ENCODE measurements at places on chromosomes 1 and 21.

DNA sequence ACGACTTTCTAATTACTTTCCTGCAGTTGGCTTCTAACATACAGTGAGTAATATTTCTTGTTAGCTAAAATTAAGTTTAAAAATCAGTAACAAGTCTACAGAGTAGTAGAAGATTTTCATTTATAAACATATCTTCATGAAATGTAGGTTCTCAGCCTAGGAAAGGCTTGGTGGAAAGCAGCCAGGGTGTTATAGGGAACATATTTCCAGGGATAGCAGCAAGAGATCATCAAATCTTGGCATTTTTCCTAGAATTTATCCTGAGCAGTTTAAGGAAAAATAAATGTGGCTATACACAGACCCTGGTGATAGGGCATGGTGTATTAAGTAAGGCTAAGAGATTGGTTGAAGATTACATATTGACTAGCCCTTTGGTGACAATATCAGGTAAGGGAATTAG, 203.5 kb upstream of the NEGR1 start:
- peak; percentile 85 for DNase-seq

DNA sequence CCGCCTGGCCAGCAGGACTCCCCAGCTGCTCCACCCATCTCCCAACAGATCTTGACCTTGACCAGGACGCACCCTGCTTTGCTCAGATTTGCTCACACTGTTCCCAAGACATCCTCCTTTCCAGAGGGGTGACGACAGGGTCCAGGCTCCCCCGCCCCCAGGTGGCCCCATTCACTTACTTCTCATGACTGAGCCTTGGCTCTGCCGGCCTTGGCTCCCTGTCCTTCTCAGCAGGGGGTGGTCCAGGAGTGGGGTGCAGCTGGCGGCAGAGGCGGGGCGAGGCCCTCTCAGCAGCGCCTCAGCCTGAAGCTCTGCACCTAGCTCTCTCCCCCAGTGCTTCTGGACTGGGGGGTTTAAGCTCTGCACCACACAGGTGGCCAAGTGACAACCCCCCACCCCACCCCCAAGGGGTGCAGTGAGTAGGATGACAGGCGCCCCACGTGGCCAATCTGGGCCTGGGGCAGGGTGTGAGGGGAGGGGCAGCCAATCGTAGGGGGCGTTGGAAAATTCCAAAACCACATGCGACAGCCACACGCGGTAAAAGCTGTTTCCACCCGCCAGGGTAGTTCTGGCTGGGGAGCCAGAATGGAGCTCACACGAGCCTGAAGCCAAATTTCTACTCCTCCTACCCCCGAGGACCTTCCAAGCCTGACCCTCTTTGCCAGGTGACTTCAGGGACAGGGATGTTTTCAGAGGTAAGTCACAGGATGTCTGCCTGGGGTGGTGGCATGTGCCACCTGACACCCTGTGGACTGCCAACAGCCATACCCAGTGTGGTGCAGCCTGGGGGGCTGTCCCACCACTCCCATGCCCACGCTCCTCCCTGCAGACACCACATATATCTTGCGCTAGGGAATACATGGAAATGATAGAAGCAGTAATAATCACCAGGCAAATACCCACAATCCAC, 5.6 kb downstream of the RORC start:
- DNase-seq = no peak

DNA sequence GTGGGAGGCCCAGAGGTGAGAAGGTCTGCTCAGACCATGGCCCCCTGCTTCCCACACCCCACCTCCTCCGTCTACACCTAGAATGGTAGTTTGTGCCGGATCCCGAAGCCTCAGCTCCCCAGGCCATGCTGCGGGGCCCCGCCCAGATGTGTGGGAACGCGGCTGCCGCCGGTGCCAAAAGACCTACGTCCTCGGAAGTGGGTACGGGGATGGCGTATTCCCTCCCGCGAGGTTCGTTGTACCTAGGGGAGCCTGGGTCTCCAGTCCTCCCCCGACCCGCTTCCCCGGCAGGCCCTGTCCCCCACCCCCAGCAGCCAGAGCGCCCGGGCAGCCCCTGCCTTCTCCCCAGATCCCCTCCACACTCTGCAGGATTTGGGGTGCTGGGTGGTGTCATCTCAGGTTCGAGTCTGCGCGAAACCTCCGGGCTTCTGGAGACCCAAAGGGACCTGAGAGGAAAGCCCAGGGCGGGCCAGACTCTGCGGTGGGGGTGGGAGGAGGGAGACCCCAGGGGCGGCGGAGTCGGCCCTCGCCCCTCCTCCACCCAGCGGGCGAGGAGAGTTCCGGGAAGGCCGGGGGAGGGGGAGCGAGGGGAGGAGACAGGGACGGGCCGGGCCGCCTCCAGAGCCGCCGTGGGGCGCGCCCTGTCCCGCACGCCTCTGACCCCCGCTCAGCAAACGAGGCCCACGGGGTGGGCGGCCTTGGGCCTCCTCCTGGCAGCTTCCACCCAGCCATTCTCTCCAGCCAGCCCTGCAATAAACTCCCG, 6.2 kb upstream of the PRDM16 start:
- DNase-seq = no peak

DNA sequence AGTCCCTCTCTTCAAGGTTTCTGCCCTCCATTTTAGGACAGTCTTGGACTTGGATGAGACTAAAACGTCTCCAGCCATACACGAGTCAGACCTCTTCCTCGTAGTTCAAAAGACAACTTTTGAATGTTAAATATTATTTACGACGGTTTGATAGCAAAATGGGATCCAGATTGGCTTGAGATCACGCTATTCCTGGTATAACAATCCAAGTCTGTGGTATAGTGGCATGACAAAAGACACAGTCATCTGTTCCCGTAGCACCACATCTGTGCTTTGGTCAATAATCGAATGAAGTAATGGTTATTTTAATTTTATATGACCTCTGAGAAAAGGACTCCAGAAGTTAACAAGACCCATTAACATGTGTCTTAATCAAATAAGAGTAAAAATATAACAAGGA, 7.0 kb downstream of the PCP4 start:
- DNase-seq = no peak

GRCh38 chr1:173002891-173003838, 47.6 kb downstream of the TNFSF18 start:
- DNase-seq = no peak

Measured in NCI-H446 treated with DMSO at 0.1 percent for 48 hours (cell line).